ENCODE measurements at places on chromosomes 4 and X. TPM values are rescaled to one million over a fixed set of nuclear protein-coding genes. Genes with fewer than 3 reads are reported as not detected.

DNA sequence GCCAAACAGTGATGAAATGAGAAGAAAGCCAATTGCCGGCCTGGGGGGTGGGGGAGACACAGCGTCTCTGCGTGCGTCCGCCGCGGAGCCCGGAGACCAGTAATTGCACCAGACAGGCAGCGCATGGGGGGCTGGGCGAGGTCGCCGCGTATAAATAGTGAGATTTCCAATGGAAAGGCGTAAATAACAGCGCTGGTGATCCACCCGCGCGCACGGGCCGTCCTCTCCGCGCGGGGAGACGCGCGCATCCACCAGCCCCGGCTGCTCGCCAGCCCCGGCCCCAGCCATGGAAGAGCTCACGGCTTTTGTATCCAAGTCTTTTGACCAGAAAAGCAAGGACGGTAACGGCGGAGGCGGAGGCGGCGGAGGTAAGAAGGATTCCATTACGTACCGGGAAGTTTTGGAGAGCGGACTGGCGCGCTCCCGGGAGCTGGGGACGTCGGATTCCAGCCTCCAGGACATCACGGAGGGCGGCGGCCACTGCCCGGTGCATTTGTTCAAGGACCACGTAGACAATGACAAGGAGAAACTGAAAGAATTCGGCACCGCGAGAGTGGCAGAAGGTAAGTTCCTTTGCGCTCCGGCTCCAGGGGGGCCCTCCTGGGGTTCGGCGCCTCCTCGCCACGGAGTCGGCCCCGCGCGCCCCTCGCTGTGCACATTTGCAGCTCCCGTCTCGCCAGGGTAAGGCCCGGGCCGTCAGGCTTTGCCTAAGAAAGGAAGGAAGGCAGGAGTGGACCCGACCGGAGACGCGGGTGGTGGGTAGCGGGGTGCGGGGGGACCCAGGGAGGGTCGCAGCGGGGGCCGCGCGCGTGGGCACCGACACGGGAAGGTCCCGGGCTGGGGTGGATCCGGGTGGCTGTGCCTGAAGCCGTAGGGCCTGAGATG lies at the start of gene SHOX:
Gene SHOX, plus strand, starts transcription at position 180 of the 885 bp plus-strand sequence. Its CDS starts 107 bp downstream, at position 287.
- peaks cover 95% of the 10 kb centered on the region for H3K27me3 ChIP-seq
- DNase-seq = no peak
- H3K4me1 ChIP-seq = peaks cover 12% of the 10 kb centered on the region
- H3K36me3 ChIP-seq = peaks cover 3% of the 10 kb centered on the region
- H3K27ac ChIP-seq = no peak within 1 kb of the TSS

DNA sequence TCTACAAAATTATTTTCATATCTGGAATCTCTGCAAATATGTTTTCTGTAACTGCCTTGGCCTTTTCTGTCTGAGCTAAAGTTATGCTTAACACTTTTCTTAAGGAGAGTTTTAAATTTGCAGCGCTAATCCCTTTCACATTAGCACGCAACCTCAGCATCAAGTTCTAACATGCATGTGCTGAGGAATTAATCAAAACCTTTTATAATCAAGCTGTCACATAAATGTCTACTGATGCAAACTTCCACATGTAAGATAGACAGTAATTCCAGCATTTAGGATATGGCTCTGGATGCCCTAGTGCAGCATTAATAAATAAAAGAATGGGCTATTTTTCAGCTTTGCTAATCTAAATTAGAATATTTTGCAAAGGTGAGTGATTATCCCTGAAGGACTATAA lies 17.5 kb upstream of the NEIL3 start:
- no peaks in the 10 kb centered on the region for H3K36me3 ChIP-seq
- H3K27me3 ChIP-seq = no peaks in the 10 kb centered on the region
- H3K4me1 ChIP-seq = no peaks in the 10 kb centered on the region
- no peak overlapping the region for H3K27ac ChIP-seq
- no peak for DNase-seq

Gene FGFBP2
- not detected for total RNA-seq

Gene PRMT9
- 10.2 TPM for total RNA-seq

Gene PLAC1
- not detected for total RNA-seq

DNA sequence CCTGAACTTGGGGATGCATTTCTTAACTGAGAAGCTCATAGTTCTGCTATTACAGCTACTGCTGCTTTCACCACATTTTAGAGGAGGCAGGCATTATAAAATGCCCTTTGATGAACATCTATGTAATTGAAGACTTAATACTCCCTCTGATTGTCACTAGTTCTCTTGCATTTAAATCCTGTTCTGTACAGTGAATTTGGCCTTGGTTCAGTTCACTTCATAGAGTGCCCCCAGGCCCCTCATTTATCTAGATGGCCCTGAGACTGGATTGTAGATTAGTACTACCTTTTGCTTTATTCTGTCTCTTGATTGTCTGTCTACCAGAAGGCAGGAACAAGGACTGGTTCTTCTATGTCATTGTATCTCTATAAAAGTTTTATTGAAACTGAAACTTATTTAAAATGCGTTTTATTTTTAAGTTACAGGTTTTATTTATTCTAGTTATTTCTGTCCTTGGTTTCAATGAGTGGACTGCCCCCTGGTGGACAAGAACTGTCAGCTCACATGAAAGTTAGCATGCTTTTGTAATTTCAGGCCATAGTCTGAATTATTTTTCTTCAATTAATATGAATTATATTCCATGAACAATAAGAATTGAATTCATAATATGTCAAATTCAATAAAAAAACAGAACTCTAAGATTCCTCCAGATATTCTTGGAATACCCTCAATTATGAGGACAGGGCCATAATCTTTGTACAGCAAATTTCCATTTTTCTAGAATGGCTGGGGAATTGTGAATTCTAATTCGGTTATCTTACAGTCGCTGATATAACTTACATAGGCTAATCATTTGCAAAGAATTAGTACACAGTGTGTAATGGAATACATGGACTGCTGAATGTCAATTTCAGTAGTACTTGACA lies 47.2 kb upstream of the TMEM33 start:
- H3K27me3 ChIP-seq = peaks cover 54% of the 10 kb centered on the region
- no peak overlapping the region for H3K27ac ChIP-seq
- peaks cover 48% of the 10 kb centered on the region for H3K4me1 ChIP-seq
- H3K36me3 ChIP-seq = no peaks in the 10 kb centered on the region
- peak; percentile 50 for DNase-seq

Gene RWDD4
- 17.4 TPM for total RNA-seq

- no peak overlapping the region for H3K4me3 ChIP-seq
- H3K36me3 ChIP-seq = peaks cover 4% of the 10 kb centered on the region
- no peak overlapping the region for H3K27ac ChIP-seq
- no peak for DNase-seq
- H3K27me3 ChIP-seq = peaks cover 11% of the 10 kb centered on the region
Observed at GRCh38 chr4:55318175-55319129, 27.6 kb upstream of the SRD5A3 start.

GRCh38 chr4:77047037-77047436 lies 28.8 kb downstream of the CCNI start:
- peaks cover 7% of the 10 kb centered on the region for H3K4me1 ChIP-seq
- DNase-seq = no peak
- peak overlapping the region; percentile 49 for H3K4me3 ChIP-seq
- H3K27ac ChIP-seq = no peak overlapping the region

- DNase-seq = no peak
- H3K36me3 ChIP-seq = no peaks in the 10 kb centered on the region
- H3K27ac ChIP-seq = no peak overlapping the region
- no peak overlapping the region for H3K4me3 ChIP-seq
- H3K27me3 ChIP-seq = peaks cover 6% of the 10 kb centered on the region
Observed at GRCh38 chrX:106752101-106752678, 25.7 kb downstream of the RNF128 start.

- H3K27me3 ChIP-seq = peaks cover 7% of the 10 kb centered on the region
- no peak overlapping the region for H3K27ac ChIP-seq
- no peaks in the 10 kb centered on the region for H3K36me3 ChIP-seq
- H3K4me3 ChIP-seq = no peak overlapping the region
Observed at GRCh38 chr4:151644622-151645021, 116.2 kb downstream of the GATB start.

DNA sequence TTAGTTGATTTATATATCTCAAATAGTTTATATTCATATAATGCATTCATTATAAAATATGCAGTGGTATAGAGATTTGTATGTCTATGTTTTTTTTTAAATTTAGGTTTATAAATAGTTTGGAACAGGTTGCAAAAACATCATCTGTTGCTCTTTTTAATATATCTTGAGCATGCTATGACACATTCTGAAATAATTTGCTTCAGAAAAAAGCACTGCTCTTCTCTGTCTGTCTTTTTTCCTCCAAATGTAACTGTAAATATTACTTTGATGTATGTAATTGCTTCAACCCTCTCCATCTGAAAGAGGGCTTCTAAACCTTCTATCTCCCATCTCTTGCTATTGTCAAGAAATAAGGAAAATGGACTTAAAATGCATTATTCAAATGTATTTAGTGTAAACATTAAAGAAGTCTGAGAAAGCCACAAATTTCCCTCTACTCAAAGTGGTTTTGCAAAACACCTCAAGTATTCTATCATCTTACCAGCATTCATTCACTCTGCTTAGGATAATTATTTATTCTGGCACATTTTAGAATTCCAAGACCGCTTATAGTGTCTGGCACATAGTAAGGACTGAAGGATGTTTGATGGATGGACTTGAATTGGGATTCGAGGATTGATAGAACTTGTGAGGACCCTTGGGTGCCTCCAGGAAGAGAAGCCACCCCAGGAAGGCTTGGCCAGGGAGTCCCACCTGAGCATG lies 87.8 kb downstream of the CLNK start:
- H3K36me3 ChIP-seq = no peaks in the 10 kb centered on the region
- no peaks in the 10 kb centered on the region for H3K27me3 ChIP-seq
- peaks cover 10% of the 10 kb centered on the region for H3K4me1 ChIP-seq
- no peak for DNase-seq
- H3K27ac ChIP-seq = no peak overlapping the region

GRCh38 chr4:93203708-93204107 lies 624.8 kb upstream of the ATOH1 start:
- peaks cover 5% of the 10 kb centered on the region for H3K4me1 ChIP-seq
- DNase-seq = no peak
- H3K36me3 ChIP-seq = no peaks in the 10 kb centered on the region
- H3K27ac ChIP-seq = no peak overlapping the region
- H3K27me3 ChIP-seq = no peaks in the 10 kb centered on the region

Gene IL1RAPL1
- 2.7 TPM for total RNA-seq

GRCh38 chr4:38664706-38665401 lies 855 bp downstream of the KLF3 start:
- peak overlapping the region; percentile 87 for H3K27ac ChIP-seq
- peak overlapping the region; percentile 97 for H3K4me3 ChIP-seq
- H3K4me1 ChIP-seq = peaks cover 64% of the 10 kb centered on the region
- no peaks in the 10 kb centered on the region for H3K27me3 ChIP-seq

- no peaks in the 10 kb centered on the region for H3K27me3 ChIP-seq
- no peak overlapping the region for H3K4me3 ChIP-seq
- peak overlapping the region; percentile 3 for H3K27ac ChIP-seq
- H3K36me3 ChIP-seq = no peaks in the 10 kb centered on the region
Observed at GRCh38 chr4:7694324-7694723, 245.3 kb downstream of the AFAP1 start.

Gene BMX
- total RNA-seq = not detected

Gene RHOXF2
- total RNA-seq = not detected

DNA sequence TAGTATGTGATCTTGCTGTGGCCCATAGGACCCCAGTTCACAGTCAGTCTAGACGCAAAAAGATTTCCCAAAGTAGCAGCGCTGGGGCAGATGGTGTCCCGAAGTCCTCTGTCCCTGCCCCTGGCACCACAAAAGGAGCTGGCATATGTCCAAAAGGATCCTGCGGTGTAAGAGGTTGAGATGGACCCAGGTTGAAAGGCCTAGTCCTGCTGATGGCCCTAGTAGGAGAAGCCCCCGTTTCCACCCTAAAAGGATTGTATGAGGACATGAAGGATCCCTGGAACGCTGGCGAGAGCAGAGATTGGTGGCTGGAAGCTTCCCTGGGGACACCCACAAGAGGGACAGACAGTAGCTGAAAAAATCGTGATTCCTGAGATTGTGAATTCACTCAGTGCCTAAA lies 58.0 kb upstream of the DCAF8L1 start:
- no peak overlapping the region for H3K27ac ChIP-seq
- no peaks in the 10 kb centered on the region for H3K4me1 ChIP-seq
- H3K4me3 ChIP-seq = no peak overlapping the region

Gene SYTL5
- total RNA-seq = not detected

GRCh38 chr4:3766785-3767569 lies 792 bp downstream of the ADRA2C start:
- peaks cover 31% of the 10 kb centered on the region for H3K27me3 ChIP-seq
- peak; percentile 22 for DNase-seq
- no peak overlapping the region for H3K27ac ChIP-seq
- peak overlapping the region; percentile 84 for H3K4me3 ChIP-seq
- peaks cover 25% of the 10 kb centered on the region for H3K4me1 ChIP-seq

Gene FSTL5
- total RNA-seq = 6.3 TPM

Gene SLBP
- total RNA-seq = 60.2 TPM

GRCh38 chr4:1855333-1856070 lies 454 bp downstream of the LETM1 start:
- no peak for DNase-seq
- H3K4me1 ChIP-seq = peaks cover 42% of the 10 kb centered on the region
- peaks cover 2% of the 10 kb centered on the region for H3K27me3 ChIP-seq
- no peak overlapping the region for H3K27ac ChIP-seq
- H3K4me3 ChIP-seq = peak overlapping the region; percentile 90

Gene SMIM10L2A
- 3.5 TPM for total RNA-seq

DNA sequence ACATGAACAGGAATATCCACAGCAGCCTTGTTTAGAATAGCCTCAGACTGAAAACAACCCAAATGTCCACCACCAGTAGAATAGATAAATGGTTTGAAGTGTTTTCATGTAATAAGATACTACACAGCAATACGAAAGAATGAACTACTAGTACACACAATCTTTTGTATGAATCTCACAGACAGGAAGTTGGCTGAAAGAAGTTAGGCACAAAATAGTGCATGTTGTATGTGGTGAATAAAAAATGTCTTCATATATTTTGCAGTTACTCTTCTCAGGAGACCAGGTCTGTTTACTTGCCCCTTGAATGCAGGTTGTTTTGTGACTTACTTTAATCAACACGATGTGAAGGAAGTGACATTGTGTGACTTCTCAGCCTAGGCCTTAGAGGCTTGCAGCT lies 75.9 kb upstream of the LEF1 start:
- H3K4me1 ChIP-seq = peaks cover 5% of the 10 kb centered on the region
- no peaks in the 10 kb centered on the region for H3K27me3 ChIP-seq
- DNase-seq = no peak
- H3K36me3 ChIP-seq = peaks cover 3% of the 10 kb centered on the region
- no peak overlapping the region for H3K4me3 ChIP-seq

GRCh38 chrX:136781180-136781797 lies 557 bp upstream of the ARHGEF6 start:
- no peak for DNase-seq
- no peaks in the 10 kb centered on the region for H3K4me1 ChIP-seq
- no peak overlapping the region for H3K27ac ChIP-seq

Gene PABPC1L2A
- total RNA-seq = 0.23 TPM

GRCh38 chr4:11487868-11488544 lies 59.3 kb upstream of the HS3ST1 start:
- no peak for DNase-seq
- no peak overlapping the region for H3K4me3 ChIP-seq
- no peaks in the 10 kb centered on the region for H3K4me1 ChIP-seq
- H3K27me3 ChIP-seq = no peaks in the 10 kb centered on the region
- H3K27ac ChIP-seq = no peak overlapping the region

Measured in neural crest cell (in vitro differentiated cells).